ENCODE measurements at places on chromosomes 2 and 18.
A peak's percentile ranks its signal among the peaks of the same experiment; 100 is the strongest.

GRCh38 chr2:197010200-197011020 is 83.9 kb upstream of the PGAP1 start:
- no peak for DNase-seq

GRCh38 chr18:62839874-62840713 is 124.8 kb downstream of the PHLPP1 start:
- peak; percentile 8 for DNase-seq

GRCh38 chr2:205811387-205811786 is 129.1 kb downstream of the NRP2 start:
- peak; percentile 26 for DNase-seq

DNA sequence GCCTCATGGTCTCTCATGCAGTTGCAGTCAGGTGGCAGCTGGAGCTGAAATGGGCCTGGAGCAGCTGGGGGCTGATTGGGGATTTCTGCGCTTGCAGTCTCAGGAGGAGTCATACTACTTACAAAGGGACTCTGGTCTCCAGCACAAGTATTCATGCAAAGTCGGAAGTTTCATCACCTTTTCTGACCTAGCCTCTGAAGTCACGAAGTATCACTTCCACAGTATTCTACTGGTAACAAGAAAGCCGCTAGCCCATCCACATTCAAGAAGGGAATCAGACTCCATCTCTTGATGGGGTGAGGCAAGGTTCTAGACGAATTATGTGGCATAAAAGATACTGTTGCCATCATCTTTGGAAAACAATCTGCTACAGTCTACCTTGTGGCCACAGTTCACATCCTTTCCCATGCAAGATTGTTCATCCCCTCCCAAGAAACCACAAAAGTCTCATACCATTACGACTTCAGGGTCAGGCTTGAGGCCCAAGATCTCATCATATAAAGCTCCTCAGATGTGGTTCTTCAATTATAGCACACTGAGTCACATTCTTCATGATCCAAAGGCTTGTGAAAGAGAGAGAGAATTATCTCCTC is 95.3 kb downstream of the SMC6 start:
- peak; percentile 75 for DNase-seq

- peak; percentile 65 for DNase-seq
These were observed 209.8 kb downstream of the PHLPP1 start for GRCh38 chr18:62925031-62925688.

GRCh38 chr2:101012054-101012705 is 10.1 kb downstream of the RPL31 start:
- no peak for DNase-seq

- peak; percentile 86 for DNase-seq
These were observed 19.4 kb downstream of the KLHL29 start for GRCh38 chr2:23404426-23404825.

DNA sequence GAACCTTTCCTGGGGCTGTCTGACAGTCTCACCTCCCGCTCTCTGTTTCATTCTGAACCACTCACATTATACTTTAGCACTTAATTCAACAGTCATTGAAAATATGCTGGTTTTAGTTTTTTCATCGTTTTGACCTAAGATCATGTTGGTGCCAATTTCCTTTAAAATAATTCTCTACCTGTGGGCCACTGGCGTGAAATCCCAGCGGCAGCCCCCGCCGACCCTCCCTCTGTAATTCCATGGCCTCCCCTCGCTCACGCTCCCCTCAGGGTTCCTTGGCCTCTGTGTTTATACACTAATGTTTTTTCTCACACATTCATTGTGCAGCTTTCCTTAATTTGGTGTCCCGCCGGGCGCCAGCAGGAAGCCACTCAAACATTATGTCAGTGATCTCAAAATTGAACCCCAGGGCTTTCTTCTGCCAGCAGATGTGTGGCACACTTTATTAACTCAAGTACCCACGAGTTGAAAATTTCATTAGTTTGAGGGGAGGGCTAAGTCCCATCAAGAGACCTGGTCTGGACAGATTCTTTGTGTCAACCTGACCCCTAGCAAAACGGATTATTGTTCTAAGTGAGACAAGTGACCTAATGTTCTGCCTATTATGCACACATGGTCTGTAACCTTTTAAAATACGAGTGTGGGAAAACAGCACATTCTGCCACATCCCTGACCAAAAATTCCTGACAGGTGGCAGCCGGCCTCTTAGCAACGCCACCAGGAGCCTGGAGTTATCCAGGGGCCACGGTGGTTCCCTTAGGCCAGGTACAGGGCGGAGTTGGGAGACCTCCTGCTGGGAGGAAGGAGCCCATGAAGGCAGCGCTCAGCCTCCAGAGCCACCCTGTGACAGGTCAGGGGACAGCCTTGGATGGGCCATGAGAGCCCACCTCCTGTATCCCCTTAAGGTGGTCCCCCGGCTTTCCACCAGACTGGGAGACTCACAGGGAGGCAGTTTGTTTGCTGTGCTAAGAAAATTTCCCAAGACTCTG is 53.1 kb downstream of the APOB start:
- no peak for DNase-seq

DNA sequence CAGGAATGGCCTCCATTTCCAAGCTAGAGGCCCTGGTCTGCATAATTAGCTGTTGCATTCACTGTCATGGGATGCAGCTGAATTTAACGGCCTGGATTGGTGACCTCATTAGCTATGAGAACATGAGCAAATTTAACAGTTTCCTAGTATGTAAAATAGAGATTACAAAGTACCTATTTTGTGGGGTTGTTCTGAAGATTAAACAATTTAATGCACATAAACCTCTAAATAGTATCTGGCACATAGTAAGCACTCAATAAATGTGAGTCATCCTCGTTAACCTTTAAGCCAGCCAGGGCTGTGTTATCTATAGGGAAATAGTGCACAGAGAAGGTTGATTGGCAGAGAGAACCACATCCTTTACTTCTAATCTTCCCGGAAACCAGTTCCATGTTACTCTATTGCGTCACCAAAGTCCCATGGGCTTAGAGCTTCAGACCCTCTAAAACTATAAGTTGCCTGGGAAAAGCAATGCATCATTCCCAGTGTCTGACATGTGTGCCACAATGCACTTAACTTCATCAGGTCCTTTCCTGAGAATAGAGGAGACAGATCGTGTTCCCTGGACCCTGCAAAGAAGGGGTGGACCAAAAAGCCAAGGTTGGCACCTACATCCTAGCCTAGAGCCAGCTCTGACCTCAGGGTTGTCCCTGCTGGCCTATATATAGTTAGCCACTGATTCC is 196.5 kb downstream of the LNPK start:
- no peak for DNase-seq

DNA sequence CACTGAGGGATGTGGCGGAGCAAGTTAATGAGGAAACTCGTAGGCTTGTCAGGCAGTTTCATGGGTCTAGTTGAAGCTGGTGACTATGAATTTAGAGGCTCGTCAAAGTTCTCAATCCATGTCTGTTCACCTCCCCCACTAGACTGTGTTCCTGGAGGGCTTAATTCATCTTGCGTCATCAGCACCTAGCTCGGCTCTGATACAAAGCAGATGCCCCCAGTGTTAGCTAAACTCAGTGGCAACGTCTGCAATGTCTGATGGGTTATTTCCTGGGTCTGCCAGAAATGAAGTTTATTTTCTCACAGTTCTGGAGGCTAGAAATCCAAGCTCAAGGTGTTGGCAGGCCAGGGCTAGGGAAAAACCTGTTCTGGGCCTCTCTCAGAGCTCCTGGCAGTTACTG is 140.6 kb downstream of the PID1 start:
- peak; percentile 31 for DNase-seq

- peak; percentile 52 for DNase-seq
These were observed 153.0 kb downstream of the KLHL29 start for GRCh38 chr2:23537991-23538390.

GRCh38 chr2:74573747-74574562 is 19.4 kb downstream of the DOK1 start:
- DNase-seq = peak; percentile 85

GRCh38 chr2:196369967-196370366 is 198.6 kb upstream of the STK17B start:
- no peak for DNase-seq

GRCh38 chr2:222025881-222026271 is 272.9 kb downstream of the PAX3 start:
- DNase-seq = no peak

DNA sequence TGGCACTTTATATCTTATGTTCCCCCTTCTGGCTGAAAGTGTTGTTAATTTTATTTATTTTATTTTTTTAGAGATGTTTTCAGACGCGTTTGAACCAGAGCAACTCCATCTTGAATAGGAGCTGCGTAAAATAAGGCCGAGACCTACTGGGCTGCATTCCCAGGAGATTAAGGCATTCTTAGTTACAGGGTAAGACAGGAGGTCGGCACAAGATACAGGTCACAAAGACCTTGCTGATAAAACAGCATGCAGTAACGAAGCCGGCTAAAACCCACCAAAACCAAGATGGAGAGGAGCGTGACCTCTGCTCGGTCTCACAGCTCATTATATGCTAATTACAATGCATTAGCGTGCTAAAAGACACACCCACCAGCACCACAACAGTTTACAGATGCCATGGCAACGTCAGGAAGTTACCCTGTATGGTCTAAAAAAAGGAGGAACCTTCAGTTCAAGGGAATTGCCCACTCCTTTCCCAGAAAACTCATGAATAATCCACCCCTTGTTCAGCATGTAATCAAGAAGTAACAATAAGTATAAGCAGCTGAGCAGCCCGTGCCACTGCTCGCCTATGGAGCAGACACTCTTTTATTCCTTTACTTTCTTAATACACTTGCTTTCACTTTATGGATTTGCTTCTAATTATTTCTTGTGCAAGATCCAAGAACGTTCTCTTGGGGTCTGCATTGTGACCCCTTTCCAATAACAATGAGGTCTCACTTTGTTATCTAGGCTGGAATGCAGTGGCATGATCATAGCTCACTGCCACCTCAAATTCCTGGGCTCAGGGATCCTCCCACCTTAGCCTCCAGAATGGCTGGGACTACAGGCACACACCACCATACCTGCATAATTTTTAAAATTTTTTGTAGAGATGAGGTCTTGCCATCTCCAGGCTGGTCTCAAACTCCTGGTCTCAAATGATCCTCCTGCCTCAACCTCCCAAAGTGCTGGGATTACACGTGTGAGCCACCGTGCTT is 55.9 kb downstream of the CACNB4 start:
- DNase-seq = no peak

DNA sequence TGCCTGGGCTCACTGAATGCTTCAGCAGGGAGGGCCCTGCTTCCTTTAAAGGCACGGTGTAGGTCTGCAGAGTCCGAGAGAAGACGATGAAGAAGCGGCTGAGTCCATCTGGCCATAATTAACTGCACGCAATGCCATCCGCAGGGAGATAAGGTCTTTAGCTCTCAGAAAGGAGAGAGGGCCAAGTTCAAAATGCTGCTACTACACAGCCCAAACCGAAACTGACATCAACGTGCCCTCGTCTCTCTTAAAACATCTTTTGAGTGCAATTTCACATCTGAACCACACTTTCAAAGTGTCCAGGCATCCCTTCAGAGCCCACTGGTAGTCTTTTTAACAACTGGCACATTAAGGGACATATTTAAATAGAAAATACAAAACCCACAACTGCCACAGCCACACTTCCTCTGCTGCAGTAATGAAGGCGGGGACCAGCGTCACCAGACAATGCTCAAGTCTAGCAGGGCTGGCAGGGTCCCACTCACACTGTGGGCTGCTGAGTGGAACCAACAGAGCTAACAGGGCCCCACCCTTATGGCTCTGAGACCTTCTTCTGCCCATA is 35.8 kb downstream of the ST3GAL5 start:
- peak; percentile 11 for DNase-seq

GRCh38 chr2:143928613-143929012 is 591.3 kb downstream of the ZEB2 start:
- DNase-seq = no peak

GRCh38 chr2:120908314-120908975 is 172.8 kb downstream of the GLI2 start:
- DNase-seq = peak; percentile 54

- DNase-seq = no peak
These were observed 10.2 kb downstream of the LPIN2 start for GRCh38 chr18:3002732-3003131.

- DNase-seq = no peak
These were observed 34.1 kb downstream of the PPP1R1C start for GRCh38 chr2:182019731-182020130.

DNA sequence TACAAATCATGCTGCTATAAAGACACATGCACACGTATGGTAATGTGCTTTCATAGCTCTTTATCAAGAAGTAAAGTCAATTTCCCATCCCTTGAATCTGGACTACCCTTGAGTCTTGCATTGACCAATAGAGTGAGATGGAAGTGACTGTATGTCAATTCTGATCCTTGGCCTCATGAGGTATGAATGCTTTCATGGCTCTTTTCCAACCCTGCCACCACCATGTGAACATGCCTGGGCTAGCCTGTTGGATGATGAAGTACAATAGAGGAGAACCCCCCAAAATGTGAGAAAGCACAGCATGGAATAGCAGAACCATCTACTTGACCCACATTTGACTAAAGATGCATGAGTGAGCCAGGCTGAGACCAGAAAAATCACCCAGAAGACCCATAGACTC is 237.0 kb downstream of the NYAP2 start:
- DNase-seq = peak; percentile 1

GRCh38 chr18:58105206-58105887 is 61.3 kb downstream of the NEDD4L start:
- DNase-seq = no peak

- DNase-seq = no peak
These were observed 490 bp downstream of the NDUFS1 start for GRCh38 chr2:206158563-206159345.

DNA sequence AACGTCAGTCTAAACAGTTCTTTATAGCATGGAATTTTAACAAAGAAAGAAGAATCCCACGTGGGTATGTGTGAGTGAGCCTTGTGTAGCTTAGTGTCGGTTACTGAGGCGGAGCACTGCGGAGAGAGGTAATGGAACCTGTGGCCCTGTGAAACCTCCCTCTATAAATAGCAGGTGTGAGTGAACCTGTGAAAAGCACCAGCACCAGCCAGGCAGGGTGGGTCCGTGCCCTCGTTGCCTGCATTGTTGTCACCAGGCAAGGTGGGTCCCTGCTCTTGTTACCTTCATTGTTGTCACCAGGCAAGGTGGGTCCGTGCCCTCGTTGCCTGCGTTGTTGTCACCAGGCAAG is 4.7 kb downstream of the CTDP1 start:
- DNase-seq = no peak

GRCh38 chr2:231218366-231218765 is 19.9 kb downstream of the ARMC9 start:
- no peak for DNase-seq

GRCh38 chr2:160657196-160657595 is 163.6 kb upstream of the RBMS1 start:
- DNase-seq = peak; percentile 52

DNA sequence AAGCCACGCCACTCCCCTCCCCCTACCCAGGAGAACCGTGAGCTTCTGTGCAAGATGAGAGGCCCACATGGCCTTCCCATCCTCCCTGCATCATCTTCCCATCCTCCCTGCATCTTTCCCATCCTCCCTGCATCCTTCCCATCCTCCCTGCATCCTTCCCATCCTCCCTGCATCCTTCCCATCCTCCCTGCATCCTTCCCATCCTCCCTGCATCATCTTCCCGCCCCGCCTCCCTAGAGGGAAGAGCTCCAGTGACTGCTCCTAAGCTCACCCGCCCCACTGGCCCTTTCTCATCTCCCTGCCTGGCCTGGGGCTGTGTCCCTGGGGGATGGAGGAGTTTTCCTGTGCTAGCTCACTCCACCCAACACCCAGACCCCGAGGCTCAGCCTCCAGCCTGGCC is 93.3 kb upstream of the ASAP2 start:
- DNase-seq = no peak
